ENCODE measurements at places on chromosomes 2 and 18.

GRCh38 chr18:57331718-57332117, 20.6 kb upstream of the ST8SIA3 start:
- DNase-seq, result no peak

GRCh38 chr18:213505-213904, 54.3 kb downstream of the THOC1 start:
- DNase-seq, result no peak

DNA sequence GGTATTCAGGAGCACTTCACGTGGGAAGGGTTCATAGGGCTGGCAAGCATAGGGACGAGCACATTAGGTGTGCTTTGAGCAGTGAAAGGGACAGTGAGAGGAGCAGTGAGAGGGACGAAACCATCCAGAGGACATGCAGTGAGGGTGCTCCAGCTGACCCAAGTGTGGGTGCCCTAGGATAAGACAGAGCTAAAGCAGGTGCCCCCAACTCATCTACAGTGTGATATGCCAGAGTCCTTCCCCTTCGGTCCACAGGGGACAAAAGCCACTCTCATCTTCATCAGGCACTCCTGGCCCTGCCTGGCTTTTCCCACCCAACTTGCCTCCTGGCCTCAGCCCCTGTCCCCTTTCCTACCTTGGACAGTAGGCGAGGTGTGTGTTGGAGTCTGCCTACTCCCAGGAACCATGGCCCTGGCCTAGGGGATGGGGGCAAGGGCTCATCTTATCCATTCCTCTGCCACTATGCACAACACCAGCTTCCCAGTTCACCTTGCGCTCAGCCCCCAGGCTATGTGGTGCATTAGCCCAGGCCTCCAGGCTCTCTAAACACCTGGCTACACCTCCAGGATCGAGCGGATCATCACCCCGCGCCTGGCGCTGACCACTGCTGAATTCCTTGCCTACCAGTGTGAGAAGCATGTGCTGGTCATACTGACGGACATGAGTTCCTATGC, 16.1 kb upstream of the ANKRD53 start:
- no peak for DNase-seq

- DNase-seq, result no peak
Observed at GRCh38 chr2:115584507-115584906, 1142.1 kb downstream of the DPP10 start.

DNA sequence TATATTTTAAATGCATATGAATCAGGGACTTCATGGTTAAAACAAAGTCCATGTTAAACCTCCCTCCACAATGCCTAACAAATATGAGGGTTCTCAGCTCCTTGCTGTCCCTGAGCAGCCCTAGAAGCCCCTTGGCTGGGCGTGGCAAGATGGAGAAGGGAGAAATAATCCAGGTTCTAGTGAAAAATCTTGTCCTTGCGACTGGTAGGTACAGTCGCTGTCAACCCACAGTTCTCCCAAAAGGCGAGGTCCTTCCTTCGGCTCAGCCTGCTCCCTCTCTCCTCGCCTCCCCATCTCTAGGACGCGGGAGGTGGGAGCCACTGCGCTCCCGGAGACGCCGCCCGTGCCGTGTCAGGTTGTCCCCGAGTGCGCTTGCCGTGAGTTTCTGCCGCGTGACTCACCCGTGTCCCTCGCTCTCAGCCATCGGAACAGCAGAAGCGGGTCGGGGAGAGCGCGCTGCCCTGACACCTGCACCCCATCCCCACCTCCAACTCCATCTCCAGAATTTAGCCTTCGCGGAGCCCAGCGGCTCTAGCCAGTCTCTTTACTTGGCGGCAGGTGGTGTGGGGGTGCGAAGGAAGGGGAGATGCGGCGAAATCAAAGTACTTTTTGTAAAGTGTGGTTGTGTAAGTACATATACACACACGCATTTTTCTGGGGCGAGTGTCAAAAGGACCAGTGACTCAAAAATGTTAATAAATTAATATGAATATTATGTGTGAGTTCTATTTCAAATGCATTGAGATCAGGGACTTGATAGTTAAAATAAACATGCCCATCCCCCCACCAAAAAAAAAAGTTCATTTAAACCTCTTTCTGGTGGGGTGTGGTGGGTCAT, 65.1 kb upstream of the TMEM17 start:
- no peak for DNase-seq

DNA sequence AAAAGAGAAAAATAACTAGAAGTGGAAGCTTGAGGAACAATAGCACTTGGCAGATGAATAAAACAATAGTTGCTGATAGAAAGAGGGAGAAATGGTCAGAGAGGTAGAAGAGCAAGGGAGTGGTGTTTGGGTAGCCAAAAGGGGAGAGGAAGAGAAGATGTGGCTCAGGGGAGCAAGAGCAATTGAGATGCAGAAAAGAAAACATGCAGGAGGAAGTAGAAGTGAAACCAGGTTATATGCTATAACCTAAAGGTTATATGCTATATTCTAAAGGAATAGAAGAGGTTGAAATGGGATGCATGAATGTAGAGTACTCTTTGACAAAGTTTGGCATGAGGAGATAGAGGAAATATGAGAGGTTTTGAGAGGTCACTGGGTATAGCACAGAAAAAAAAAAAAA, 759.5 kb downstream of the SATB2 start:
- no peak for DNase-seq

GRCh38 chr18:78627551-78628346, 351.9 kb upstream of the SALL3 start:
- DNase-seq, result no peak

DNA sequence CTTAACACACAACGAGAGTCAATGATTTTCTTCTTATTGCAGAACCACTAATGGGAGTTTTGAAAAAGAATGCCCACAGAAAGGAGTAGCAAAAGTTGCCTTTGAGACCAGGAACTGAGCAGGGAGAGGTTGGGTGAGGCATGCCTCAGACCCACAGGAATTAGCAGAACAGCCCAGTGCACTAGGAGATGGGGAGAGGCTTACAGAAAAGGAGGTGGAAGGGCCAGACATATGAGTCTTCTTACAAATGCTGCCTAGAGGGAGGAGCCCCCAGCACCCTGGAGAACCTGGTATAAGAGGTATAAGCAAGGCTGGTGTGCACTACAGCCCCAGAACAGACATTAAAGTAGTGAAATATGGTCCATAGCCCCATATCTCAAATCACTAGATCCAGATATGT, 162.0 kb downstream of the DTNA start:
- no peak for DNase-seq

DNA sequence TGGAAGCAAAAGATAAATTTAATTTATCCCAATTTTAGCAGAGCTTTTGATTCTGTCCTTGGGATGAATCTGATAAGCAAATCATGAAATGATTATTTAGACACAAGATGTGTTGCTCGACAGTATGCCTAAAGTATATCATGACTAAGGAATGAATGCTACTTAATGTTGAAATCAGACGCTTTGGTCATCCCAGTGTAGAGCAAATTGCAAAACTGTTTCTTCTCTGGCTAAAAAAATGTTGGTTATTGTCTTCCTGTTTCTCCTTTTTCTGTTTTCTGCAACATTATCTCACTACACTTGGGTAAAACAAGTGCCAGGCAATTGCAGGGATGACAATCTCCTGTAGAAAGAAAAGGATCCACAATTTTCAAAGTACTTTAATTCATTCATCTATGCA, 66.4 kb downstream of the BABAM2 start:
- no peak for DNase-seq

DNA sequence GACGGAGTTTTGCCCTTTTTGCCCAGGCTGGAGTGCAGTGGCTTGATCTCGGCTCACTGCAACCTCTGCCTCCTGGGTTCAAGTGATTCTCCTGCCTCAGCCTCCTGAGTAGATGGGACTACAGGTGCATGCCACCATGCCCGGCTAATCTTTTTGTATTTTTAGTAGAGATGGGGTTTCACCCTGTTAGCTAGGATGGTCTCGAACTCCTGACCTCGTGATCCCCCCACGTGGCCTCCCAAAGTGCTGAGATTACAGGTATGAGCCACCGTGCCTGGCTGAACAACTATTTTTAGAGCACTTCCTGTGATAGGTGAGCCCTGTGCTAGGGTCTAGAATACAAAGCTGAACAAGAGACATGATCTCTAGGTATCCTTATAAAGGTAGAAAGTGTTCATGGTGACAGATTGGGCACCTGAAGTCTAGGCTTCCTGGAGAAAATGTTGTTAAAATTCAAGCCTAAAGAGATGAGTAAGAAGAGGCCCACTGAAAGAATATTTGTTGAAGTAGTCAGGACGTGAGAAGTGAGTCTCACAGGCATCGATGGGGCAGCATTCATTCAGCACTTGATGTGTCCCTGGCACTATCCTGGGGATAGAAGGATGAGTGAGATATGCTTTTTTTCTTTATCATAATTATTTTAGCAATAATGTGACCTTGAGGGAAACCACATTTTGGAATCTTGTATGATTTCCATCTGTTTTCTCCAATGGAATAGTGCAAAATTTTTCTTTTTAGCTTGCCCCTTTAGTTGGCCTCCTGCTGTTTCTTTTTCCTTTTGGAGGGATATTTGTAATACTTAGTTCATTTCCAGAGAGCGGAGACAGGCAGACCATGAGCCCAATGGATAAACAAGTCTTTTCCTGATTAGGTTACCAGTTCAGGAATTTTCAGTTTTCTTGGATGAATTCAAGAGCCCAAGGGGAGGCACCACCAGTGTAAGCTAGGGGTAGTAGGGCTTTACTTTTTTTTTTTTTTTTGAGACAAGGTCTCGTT, 5.1 kb downstream of the ZNF236 start:
- DNase-seq, result no peak
